ENCODE measurements at places on chromosomes 1 and 21.
A peak's percentile ranks its signal among the peaks of the same experiment; 100 is the strongest.

- no peak for DNase-seq
Observed at GRCh38 chr1:58402444-58402843, 144.1 kb downstream of the OMA1 start.

GRCh38 chr1:150552911-150553289 is 3.7 kb downstream of the ADAMTSL4 start:
- no peak for DNase-seq

DNA sequence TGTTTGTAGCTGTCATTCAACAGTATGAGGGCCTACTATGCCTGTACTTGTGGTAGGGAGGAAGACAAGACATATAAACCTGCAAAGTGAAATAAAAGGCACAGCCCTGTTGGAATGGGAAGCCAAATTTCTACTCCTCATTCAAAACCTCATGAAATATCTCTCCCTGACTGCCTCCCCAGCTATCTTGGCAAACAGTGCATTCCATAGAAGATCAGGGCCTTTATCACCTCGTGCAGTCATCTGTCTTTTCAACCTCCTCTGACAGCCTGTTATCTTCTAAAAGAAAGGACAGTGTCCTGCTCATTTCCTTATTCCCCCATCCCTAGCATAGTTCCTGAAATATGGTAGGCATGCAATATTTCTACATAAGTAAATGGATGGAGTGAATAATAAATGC is 71.0 kb downstream of the SH3GLB1 start:
- no peak for DNase-seq

- no peak for DNase-seq
Observed at GRCh38 chr1:91833946-91834345, 52.0 kb downstream of the TGFBR3 start.

GRCh38 chr1:192442736-192443135 is 125.9 kb downstream of the RGS21 start:
- no peak for DNase-seq

DNA sequence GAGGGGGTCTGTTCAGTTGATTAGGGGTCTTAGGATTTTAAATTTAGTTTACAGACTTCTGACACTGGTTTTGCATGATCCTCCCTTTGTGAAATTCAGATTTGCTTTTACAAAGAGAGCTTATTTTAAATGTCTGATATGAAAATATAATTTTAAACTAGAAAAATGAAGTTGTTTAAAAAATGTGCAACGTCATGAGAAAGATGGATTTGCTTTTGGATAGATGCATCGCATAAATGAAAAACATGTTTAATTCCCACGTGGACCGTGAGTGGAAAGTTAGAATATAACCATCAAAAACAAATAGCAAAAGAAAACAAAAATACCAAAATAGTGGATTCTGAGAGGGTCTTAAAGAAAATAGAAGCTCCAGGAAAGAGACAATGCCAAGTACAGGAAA is 2.0 kb upstream of the OR2T3 start:
- DNase-seq = no peak

- DNase-seq = no peak
Observed at GRCh38 chr1:221709854-221710253, 32.0 kb downstream of the DUSP10 start.

DNA sequence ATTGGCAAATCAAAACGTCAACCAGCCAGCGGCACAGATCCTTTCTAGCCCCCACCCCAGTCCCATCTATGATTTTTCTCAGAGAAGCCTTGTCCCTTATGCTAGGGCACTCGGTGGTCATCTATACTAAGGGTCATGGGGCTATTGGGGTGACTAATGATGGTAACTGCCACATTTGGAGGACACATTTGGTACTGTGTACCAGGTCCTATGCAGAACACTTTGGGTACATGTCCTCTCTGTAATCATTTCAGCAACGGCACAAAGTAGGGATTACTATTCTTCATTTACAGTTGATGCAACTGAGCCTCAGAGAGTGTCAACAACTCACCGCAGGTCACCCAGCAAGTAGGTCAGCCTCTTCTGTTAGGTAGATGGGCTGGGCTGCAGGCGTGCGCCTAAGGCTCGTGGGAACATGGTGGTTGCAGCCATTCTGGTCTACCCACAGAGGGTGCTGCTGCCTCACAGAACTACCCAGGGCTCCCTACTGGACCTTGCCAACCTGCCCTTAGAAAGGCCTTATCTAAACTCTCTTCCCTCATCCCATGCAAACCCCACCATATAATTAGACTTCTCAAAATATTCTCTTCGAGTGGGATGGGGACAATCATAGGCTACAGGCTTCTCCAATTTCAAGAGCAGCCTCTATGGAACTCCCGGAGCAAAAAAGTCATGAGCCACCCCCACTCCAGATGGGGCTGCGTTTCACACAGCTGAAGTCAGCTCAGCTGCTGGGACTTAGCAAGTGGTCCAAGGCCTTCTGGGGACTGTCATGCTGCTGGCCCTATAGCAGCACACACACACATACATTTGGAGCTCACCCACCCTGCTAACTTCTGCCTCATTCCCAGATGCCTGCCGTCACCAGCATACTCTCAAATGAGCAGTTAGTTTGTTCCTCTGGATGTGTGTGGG is 5.8 kb upstream of the SDHB start:
- DNase-seq = peak; percentile 89

DNA sequence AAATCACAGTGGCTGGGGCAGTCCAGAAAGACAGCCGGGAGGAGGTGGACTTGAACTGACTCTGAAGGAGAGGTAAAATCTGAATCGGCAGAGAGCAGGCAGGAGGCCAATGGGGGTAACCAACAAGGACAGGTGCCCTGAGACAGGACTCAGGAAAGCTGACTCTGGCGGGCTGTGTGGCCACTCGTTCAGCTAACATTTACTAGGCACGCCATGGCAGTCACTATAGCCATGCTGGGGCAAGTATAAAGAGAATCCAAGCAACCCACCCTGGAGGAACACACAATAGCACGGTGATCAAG is 7.4 kb downstream of the TIAM1 start:
- no peak for DNase-seq

- DNase-seq = no peak
Observed at GRCh38 chr1:228882041-228882770, 146.9 kb downstream of the RHOU start.

DNA sequence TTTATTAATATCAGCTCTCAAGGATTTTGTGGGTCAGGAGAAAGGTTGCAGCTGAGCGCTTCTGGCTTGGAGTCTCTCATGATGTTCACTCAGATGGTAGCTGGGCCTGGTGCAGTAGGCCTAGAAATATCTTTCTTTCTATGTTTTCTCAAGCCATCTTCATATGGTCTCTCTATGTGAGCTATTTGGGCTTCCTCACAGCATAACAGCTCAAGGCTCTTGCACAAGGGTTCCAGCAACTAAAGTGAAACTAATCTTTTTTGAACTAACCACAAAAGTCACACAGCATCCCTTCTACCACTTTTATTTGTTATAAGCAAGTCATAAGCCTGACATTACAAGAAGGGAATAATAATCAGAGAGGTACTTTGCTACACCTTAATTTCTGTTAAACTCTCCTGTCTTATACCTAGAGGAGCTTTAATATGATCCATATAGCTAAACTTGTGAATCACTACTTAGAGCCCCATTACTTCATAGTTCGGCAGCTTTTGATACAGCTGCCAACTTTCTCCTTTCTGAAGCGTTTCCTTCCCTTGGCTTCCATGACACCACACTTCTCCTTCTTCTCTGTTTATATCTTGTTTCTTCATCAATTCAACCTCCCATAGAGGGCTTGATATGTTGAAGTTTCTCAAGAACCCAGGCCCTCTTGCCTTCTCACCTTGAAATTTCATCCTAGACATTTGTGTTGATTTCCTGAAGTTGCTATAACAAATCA is 720.2 kb downstream of the LTN1 start:
- DNase-seq = no peak

GRCh38 chr1:38917337-38917736 is 24.3 kb downstream of the RHBDL2 start:
- DNase-seq = no peak

GRCh38 chr1:206963119-206963712 is 7.0 kb downstream of the FCAMR start:
- DNase-seq = no peak

GRCh38 chr1:156751451-156751756 is at the start of gene HDGF:
Gene HDGF, minus strand, starts transcription at chr1:156751675. Its CDS starts 246 bp downstream, at chr1:156751429.
- DNase-seq = no peak

- peak; percentile 54 for DNase-seq
Observed at GRCh38 chr1:28115267-28115666, 26.9 kb upstream of the EYA3 start.

DNA sequence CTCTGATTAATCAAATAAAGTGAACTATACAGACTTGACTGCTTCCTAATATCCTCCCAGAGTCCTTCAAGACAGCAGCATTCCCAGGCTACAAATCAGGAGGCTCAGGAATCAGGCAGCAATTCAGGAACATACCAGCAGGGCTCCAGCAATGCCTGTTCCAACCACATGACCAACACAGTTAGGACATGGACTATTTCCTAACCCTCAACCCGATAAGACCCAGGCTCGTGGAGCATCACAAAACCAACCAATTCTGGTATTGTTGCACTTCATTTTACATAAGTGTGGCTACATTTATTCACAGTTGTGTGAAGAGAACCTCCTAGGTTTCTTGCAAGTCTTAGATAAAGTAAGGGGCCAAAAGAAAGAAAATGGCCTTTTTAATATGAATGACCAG is 546.2 kb upstream of the ADGRL2 start:
- no peak for DNase-seq

GRCh38 chr1:111602302-111602701 is 17.3 kb upstream of the RAP1A start:
- DNase-seq = no peak

- no peak for DNase-seq
Observed at GRCh38 chr1:206693592-206693991, 8.9 kb downstream of the MAPKAPK2 start.

GRCh38 chr1:230368363-230368762 is 57.8 kb downstream of the PGBD5 start:
- DNase-seq = no peak

GRCh38 chr1:185495007-185495406 is 178.0 kb upstream of the IVNS1ABP start:
- DNase-seq = no peak

DNA sequence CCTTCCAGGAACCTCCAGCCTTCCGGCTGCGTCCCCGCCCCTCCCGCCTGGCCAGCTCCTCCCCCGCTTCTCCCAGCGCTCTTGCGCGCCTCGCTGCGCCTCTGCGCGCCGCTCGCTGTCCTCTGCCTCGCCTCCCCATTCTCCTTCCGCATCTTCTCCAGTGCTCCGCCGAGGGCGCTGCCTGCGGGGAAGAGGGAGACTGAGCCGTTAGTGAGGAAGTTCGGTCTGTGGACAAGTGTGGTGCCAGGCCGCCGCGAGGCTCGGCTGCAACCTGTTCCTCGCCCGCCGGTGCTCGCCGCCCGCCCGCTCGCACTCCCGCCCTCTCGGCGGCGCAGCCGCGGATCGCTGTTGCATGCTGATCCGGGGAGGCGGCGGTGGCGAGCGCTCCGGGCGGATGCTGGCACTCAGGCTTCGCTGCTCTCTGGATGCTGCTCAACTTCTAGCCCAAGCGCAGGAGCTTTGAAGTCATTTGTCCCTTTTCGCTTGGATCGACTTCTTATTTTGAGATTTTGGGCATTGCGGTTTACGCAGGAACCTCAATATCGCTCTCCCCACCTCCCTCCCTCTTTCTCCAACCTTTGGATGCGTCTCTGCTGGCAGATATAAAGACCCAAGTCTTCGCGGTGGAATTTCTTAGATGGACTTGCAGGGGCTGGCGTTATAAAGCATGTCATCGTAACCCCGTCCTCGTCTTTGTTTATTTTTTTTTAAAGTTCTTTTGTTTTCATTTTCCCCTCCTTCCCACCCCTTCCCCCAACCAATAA is 614 bp upstream of the CACNA1E start:
- DNase-seq = no peak

- no peak for DNase-seq
Observed at GRCh38 chr1:180386745-180387367, 115.5 kb downstream of the ACBD6 start.

- DNase-seq = no peak
Observed at GRCh38 chr1:195550071-195550862, 1058.0 kb downstream of the KCNT2 start.

DNA sequence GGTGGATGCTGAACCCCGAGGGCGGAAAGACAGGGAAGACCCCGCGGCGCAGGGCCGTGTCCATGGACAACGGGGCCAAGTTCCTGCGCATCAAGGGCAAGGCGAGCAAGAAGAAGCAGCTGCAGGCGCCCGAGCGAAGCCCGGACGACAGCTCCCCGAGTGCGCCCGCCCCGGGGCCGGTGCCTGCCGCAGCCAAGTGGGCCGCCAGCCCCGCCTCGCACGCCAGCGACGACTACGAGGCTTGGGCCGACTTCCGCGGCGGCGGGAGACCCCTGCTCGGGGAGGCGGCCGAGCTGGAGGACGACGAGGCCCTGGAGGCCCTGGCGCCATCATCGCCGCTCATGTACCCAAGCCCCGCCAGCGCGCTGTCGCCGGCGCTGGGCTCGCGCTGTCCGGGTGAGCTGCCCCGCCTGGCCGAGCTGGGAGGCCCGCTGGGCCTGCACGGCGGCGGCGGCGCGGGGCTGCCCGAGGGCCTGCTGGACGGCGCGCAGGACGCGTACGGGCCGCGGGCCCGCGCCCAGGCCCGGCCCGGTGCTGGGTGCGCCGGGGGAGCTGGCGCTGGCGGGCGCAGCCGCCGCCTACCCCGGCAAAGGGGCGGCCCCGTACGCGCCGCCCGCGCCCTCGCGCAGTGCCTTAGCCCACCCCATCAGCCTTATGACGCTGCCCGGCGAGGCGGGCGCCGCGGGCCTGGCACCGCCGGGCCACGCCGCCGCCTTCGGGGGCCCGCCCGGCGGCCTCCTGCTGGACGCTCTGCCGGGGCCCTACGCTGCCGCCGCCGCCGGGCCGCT is 20.7 kb downstream of the FOXO6 start:
- no peak for DNase-seq

- DNase-seq = no peak
Observed at GRCh38 chr1:105442901-105443300, 1613.6 kb upstream of the PRMT6 start.

DNA sequence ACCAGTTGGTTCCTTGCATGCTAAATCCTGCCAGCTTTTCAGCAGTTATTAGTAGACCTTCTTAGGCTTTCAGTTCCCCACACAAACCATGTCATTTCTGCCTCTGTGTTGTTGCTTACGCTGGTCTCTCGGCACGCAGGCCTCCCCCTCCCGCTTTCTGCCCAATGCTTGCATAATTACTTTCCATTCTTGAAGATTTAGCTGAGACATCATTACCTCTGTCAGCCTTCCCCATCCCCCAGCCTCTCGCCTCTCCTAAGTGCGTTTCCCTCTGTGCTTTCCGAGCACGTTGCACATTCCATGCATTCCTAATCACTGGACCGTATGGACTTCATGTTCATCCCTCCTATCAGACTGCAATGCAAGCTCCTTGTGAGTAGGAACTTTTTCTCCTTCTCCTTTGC is 26.8 kb downstream of the TSHB start:
- DNase-seq = no peak

DNA sequence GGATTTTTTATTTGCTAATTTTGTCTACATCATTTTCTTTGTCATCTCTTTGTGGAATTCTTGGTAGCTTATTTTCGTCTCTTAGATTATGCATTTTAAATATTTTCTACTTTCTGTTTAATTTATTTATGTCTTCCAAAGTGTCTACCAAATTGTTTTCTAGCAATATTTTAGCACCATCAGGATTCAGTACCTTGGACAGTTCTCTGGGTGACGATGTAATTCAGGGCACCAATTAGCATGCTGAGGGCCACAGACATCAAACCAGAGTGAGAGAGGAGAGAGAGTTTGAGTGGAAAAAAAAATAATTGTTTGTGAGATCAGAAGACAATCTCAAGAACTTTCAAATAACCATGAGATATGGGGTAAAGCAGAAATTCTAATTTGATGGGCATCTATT is 169.8 kb upstream of the CXADR start:
- no peak for DNase-seq

- DNase-seq = no peak
Observed at GRCh38 chr1:216721863-216722262, 1.4 kb downstream of the ESRRG start.

- DNase-seq = no peak
Observed at GRCh38 chr1:79741720-79742421, 735.3 kb upstream of the ADGRL4 start.
